A549 treated with DMSO at 1 μM for 4 hours (cell line): ENCODE measurements at places on chromosomes 5 and 9. TPM values are rescaled to one million over a fixed set of nuclear protein-coding genes. Genes with fewer than 3 reads are reported as not detected.

The NOXA1 gene
- total RNA-seq, result 0.66 to 1.7 TPM (median 1.4 TPM) in 5 replicates

The RPL35 gene
- 2,809 to 3,011 TPM (median 2,836 TPM) in 5 replicates for total RNA-seq

The PPP3R2 gene
- not detected in 5 replicates for total RNA-seq

The PCDHB16 gene
- total RNA-seq, result 0.04 to 0.19 TPM (median 0.06 TPM) in 5 replicates

The HAVCR2 gene
- 0.23 to 0.63 TPM (median 0.40 TPM) in 5 replicates for total RNA-seq

The RLN2 gene
- total RNA-seq, result 0.19 to 0.47 TPM (median 0.24 TPM) in 4 of 5 replicates, not detected in the other

The ENG gene
- 0.09 to 0.34 TPM (median 0.14 TPM) in 5 replicates for total RNA-seq

The PCDHGB6 gene
- 0.09 to 0.23 TPM (median 0.13 TPM) in 5 replicates for total RNA-seq

The TMEM215 gene
- total RNA-seq, result not detected in 5 replicates

The FOXD4 gene
- 0.27 to 0.58 TPM (median 0.47 TPM) in 5 replicates for total RNA-seq

The LPAR1 gene
- total RNA-seq, result 9.0 to 13.1 TPM (median 11.6 TPM) in 5 replicates

The CD72 gene
- 0.06 to 0.13 TPM (median 0.10 TPM) in 3 of 5 replicates, not detected in the others for total RNA-seq

The LHX6 gene
- 0.30 to 0.41 TPM (median 0.40 TPM) in 5 replicates for total RNA-seq

The PTTG1 gene
- 194 to 300 TPM (median 218 TPM) in 5 replicates for total RNA-seq

The ARL14EPL gene
- total RNA-seq, result 0.09 to 0.54 TPM (median 0.29 TPM) in 4 of 5 replicates, not detected in the other

The PGGT1B gene
- 19.1 to 24.3 TPM (median 21.9 TPM) in 5 replicates for total RNA-seq

The ABO gene
- not detected in 5 replicates for total RNA-seq

The CCL27 gene
- total RNA-seq, result 0.27 to 0.39 TPM (median 0.34 TPM) in 4 of 5 replicates, not detected in the other

The SCGB3A2 gene
- total RNA-seq, result not detected in 5 replicates

The DMGDH gene
- not detected in 5 replicates for total RNA-seq

The FCHSD1 gene
- 7.7 to 11.9 TPM (median 9.8 TPM) in 5 replicates for total RNA-seq

The PCDHGA5 gene
- total RNA-seq, result 0.07 to 0.22 TPM (median 0.18 TPM) in 5 replicates

The ORM2 gene
- total RNA-seq, result not detected in 5 replicates

The TOMM5 gene
- total RNA-seq, result 322 to 345 TPM (median 337 TPM) in 5 replicates

The AGXT2 gene
- not detected in 5 replicates for total RNA-seq

The SLC23A1 gene
- total RNA-seq, result 1.0 to 1.5 TPM (median 1.1 TPM) in 5 replicates

The SPINK7 gene
- total RNA-seq, result not detected in 5 replicates

The SV2C gene
- total RNA-seq, result not detected in 5 replicates

The POLE3 gene
- 106 to 134 TPM (median 123 TPM) in 5 replicates for total RNA-seq

The ITGA2 gene
- 25.2 to 44.0 TPM (median 32.9 TPM) in 5 replicates for total RNA-seq

The SLC28A3 gene
- 0.01 TPM in 1 of 5 replicates, not detected in the others for total RNA-seq

The TARS1 gene
- total RNA-seq, result 140 to 186 TPM (median 161 TPM) in 5 replicates

The IL4 gene
- total RNA-seq, result not detected in 5 replicates

The PITX1 gene
- 25.1 to 36.5 TPM (median 32.3 TPM) in 5 replicates for total RNA-seq

The INSL4 gene
- 15.5 to 19.2 TPM (median 18.0 TPM) in 5 replicates for total RNA-seq

The FBXO4 gene
- 5.9 to 8.2 TPM (median 6.7 TPM) in 5 replicates for total RNA-seq

The ZDHHC11B gene
- 0.92 to 1.5 TPM (median 1.1 TPM) in 5 replicates for total RNA-seq

The FAM221B gene
- total RNA-seq, result not detected in 5 replicates

The TMEM232 gene
- 0.24 TPM in 1 of 5 replicates, not detected in the others for total RNA-seq

The CCNG1 gene
- total RNA-seq, result 53.8 to 65.6 TPM (median 61.5 TPM) in 5 replicates

The SPATA31D4 gene
- not detected in 5 replicates for total RNA-seq
